AG04449 (cell line): ENCODE measurements at places on chromosomes 6 and 20.

DNA sequence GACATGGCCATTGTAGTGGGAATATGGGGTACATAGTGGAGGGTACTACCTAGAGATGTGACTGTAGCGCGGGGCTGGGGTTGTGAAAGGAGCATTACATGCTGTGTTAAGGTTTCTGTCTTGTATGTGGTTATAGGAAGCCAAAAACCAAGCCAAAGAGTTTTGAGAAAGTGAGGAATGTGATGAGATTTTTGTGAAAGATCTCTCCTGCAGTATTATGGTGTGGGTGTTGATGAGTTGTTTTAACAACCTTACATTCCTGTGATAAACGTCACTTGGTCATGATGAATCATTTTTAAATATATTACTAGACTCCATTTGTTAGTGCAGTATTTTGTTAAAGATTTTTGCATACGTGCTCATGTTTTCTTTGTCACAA is 48.9 kb downstream of the ZFAND3 start:
- DNase-seq, result peak; percentile 49

GRCh38 chr20:36871640-36872570 is 4.0 kb upstream of the TLDC2 start:
- no peak for DNase-seq

DNA sequence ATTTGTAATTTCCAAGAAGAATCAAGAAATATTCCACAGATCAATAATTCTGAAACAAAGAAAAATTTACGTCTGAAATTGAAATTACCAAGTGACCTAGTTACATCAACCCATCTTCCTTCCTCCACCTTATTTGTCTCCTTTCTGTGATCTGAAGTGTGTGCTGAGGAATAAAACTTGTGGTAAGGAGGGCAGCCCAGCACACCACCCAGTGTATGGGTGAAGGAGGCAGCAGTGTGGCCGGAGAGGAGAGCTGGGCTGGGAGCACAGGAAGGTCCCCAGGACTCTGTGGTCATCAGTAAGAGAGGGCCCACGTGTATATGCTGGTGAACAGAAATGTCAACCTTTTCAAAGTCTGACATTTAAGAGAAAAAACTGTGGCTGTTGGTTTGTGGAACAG is 11.3 kb upstream of the CCR6 start:
- DNase-seq, result no peak

- no peak for DNase-seq
Measured at GRCh38 chr6:34455831-34456230, 10.0 kb upstream of the PACSIN1 start.

GRCh38 chr6:3403238-3404173 is 53.3 kb downstream of the SLC22A23 start:
- DNase-seq, result no peak

DNA sequence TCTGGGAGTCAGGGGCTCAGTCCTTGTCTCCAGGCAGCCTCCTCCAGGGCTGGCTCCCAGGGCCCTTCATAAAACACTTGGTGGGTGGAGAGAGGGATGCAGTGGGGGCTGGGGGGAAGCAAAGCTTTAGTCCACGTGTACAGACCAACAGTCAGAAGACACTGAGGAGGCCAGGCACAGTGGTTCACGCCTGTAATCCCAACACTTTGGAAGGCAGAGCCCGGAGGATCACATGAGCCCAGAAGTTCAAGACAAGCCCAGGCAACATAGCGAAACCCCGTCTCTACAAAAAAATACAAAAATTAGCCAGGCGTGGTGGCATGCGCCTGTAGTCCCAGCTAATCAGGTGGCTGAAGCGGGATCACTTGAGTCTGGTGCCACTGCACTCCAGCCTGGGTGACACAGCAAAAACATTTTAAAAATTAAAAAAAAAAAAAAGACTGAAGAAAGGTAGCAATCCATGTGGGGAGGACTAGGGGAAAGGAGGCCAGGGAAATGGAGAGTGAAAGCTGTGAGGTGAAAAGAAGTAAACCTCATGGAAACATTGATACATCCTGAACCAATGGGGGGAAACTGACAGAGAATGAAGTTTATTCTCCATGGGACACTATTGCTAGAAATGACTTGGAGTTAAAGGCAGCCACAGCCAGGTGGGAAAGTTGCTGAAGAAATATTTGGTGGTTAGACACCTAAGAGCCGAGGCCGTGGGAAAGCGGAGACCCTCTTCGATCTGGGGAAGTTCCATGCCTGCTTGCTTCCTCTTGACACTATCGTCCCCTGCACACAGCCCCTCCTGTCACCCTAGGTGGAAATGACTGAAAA is 35.4 kb downstream of the PIM1 start:
- DNase-seq, result no peak

DNA sequence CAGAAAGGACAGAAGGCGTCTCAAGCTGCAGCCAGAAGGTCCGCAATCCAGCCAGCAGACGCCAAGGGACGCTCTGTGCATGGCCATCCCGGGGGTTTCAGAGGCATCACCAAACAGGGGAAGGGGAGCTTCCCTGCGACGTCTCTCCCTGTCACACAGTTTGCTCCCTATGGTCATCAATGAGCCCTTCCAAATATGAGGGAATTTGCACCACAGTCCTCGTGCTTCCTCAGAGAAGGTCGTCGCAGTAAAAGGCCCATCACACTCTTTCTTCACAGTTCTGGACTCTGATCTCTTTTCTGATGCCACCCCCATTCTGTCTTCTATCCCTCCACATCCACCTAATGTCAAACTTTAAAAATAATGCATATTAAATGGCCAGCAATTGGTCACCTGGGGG is 10.2 kb upstream of the FOXC1 start:
- DNase-seq, result no peak

DNA sequence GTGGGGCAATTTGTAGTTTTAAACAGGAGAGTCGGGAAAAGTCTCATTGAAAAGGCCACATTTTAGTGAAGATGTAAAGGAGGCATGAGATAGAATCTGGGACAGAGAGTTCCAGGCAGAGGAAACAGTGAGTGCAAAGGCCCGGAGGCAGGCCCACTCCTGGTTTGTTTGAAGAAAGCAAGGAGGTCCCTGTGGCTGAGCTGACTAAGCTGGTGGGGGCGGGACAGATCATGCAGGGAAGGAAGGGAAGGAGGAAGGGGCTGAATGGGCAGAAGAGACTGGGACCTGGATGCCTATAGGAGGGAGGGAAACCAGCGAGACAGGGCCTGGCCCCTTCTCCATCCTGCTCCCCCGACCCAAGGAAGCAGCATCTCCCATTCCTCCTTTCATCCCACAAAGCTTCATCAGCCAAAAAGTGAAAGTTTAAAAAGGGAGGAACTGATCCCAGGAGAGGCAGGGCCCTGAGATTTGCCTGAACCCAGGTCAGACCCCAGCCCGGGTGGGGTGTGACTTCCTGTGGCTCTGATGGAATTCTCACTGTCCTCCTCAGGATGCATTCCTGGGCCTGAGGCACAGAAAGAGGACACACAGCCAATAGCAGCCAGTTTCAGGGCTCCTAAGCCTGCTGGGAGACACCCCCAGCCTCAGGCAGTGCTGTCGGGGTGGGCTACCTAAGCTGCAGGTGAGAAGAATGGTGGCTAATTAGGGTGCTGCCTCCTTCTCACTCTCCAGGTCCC is 54.2 kb upstream of the SIRPA start:
- DNase-seq, result no peak

- DNase-seq, result no peak
Measured at GRCh38 chr20:41701588-41702348, 83.6 kb upstream of the CHD6 start.

DNA sequence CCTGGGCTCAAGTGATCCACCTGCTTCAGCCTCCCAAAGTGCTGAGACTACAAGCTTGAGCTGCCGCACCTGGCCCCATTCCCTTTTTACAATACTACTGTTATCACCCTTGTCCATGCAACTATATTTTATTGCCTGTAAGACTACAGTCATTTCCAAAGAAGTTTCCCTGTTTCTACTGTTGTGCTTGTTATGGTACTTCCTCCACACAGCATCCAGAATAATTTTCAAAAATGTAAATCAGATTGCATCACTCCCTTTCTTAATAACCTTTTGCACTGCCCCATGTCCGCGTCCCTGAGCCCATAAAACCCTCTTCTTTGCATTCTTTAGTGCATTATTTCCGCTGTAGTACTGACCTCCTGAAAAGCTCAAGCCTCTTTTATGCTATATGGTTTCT is 128.9 kb upstream of the AKIRIN2 start:
- no peak for DNase-seq

- no peak for DNase-seq
Measured at GRCh38 chr20:58194175-58194791, 34.2 kb downstream of the ANKRD60 start.

DNA sequence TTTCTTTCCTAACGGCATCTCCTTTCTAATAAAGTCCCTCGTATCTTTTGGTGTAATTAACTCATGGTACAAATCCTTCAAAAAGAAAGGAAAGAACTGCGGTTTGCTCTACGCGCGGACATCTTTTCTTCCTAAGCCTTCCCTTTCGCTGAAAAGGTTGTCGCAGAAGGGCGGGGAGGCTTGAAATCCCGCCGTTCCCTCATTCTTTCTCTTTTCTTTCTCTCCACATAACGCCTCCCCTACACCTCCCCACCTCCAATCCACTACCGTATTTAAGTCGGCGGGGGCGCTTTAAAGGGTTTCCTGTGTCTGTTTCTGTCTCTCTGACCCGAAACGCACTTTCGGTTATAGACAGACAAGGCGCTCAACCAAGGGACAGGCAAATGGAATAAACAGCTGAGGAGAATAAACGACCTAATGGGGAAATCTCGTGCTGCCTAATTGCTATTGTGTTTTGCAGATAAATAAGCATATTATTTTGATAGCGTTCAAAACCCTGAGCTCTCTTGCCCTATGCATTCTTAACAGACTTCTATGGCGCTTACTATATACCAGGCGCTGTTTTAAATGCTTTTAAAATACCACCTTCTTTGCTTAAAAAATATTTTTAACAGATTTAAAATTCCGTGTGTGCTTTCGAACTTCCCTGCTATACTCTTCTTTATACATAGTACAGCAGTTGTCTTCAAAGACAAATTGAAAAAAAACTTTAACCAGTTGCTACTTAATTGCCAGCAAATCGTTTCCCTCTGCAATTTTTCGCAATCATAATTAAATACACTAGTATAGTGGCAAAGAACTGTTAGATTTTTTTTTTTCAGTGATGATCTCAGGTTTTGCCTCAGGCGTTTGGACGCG is 2.5 kb upstream of the HEY2 start:
- no peak for DNase-seq

GRCh38 chr20:3993109-3993508 is 22.2 kb downstream of the RNF24 start:
- no peak for DNase-seq

DNA sequence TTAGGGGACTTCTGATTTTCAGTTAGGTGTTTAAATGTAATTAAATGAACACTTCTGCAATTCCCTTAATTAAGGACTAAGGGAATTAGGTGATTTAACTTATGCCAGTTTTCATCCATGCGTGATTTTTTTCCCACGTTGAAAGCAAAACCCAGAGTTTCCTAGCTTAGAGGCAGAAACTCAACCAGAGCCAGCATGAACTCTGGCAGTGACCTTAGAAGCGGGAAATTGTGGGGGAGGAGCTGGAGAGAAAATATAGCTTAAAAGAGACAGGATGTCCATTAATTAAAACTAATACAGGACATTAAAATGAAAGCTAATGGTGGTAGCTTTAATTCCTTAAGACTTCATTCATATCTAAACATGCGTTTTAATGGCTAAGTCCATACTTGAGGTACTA is 41.6 kb downstream of the IYD start:
- no peak for DNase-seq

DNA sequence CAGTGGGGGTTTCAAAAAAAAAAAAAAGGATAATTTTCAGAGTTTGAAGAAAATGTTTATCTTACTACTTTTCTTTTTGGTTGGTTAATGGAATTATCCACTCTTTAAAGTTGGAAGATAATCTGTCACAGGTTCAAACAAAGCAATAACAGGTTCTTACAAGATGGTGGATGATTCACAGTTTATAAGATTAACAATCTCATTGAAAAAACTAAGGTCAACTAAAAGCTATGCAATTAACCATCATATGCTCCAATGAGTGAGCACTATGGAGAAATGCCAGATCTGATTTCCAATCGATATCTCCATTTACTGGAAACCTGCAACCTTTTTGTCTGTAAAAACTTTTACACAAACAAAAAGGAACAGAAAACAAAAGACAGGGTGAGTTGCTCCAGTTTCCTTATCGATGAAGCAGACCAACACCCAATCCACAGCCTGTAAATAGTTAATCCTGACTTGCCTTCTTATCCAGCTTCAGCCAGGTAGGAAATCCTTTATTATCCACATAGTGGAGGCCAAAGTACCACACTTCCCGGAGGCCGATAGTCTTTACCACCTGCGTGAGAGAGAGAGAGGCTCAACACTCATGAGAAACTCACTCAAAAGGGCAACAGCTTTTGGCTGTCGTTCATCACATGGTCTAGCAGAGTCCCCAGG is 32.4 kb downstream of the EZR start:
- DNase-seq, result no peak

GRCh38 chr6:155377061-155377460 is 62.8 kb upstream of the TFB1M start:
- DNase-seq, result peak; percentile 84

DNA sequence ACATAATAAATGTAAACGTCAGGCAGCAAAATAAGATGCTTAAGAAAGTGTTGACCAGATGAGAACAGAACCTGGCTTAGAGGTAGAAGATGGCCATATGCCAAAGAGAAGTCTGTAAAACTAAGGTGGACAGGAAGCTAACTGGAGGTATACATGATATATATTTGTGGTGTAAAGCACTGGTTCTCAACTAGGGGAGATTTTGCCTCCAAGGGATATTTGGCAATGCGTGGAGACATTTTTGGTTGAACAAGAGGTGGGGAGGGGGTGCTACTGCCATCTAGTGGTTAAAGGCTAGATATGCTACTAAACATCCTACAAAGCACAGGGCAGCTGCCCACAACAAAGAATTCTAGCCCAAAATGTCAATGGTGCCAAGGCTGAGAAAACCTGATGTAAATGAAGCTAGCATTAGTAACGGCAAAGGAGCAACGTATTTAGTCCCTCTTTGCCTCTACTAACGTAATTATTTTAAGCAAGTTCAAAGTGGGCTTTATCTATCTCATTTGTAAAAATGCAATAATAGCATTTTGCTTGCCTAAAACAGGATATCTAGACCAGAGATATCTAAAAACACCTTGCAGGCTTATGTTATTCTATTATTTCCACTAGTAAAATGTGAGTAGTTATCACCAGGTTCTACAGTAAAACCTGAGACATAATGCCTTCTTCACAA is 182.6 kb downstream of the RNGTT start:
- peak; percentile 5 for DNase-seq
